ENCODE measurements at places on chromosomes 5 and 9. TPM values are rescaled to one million over a fixed set of nuclear protein-coding genes. Genes with fewer than 3 reads are reported as not detected.

CDH9 gene
- 0.20 TPM for polyA plus RNA-seq

BAAT gene
- 0.36 TPM for polyA plus RNA-seq

BICD2 gene
- 30.3 TPM for polyA plus RNA-seq

FAM200C gene
- polyA plus RNA-seq = 12.7 TPM

ANXA2R gene
- polyA plus RNA-seq = 0.75 TPM

C5orf58 gene
- polyA plus RNA-seq = not detected

GPR150 gene
- 0.11 TPM for polyA plus RNA-seq

PCDHA6 gene
- 0.17 TPM for polyA plus RNA-seq

SHISAL2B gene
- polyA plus RNA-seq = 0.77 TPM

PMPCA gene
- 37.9 TPM for polyA plus RNA-seq

FAM221B gene
- 0.07 TPM for polyA plus RNA-seq

LRRC19 gene
- not detected for polyA plus RNA-seq

TERT gene
- not detected for polyA plus RNA-seq

PCDHA10 gene
- 0.21 TPM for polyA plus RNA-seq

SLC4A9 gene
- not detected for polyA plus RNA-seq

ADAMTS19 gene
- polyA plus RNA-seq = 10.5 TPM

ANP32B gene
- polyA plus RNA-seq = 142 TPM

IFNK gene
- polyA plus RNA-seq = not detected

ADAMTSL1 gene
- 23.6 TPM for polyA plus RNA-seq

ZNF474 gene
- polyA plus RNA-seq = 0.81 TPM

SLC25A2 gene
- not detected for polyA plus RNA-seq

CNTNAP3B gene
- polyA plus RNA-seq = 5.2 TPM

NMUR2 gene
- 0.58 TPM for polyA plus RNA-seq

BTNL8 gene
- polyA plus RNA-seq = not detected

MXD3 gene
- polyA plus RNA-seq = 18.5 TPM

LNPEP gene
- 18.8 TPM for polyA plus RNA-seq

OTP gene
- polyA plus RNA-seq = not detected

SPAAR gene
- polyA plus RNA-seq = 1.8 TPM

LCN15 gene
- polyA plus RNA-seq = 0.20 TPM

IFNA21 gene
- polyA plus RNA-seq = not detected

PSAT1 gene
- polyA plus RNA-seq = 42.2 TPM

GTF2H2C gene
- polyA plus RNA-seq = 25.6 TPM

NRG2 gene
- polyA plus RNA-seq = not detected

KCNN2 gene
- 6.1 TPM for polyA plus RNA-seq

PIP5KL1 gene
- 3.1 TPM for polyA plus RNA-seq

GLRA1 gene
- polyA plus RNA-seq = not detected

RGP1 gene
- 15.1 TPM for polyA plus RNA-seq

FBP1 gene
- 0.42 TPM for polyA plus RNA-seq

DCTN3 gene
- 63.5 TPM for polyA plus RNA-seq

AFAP1L1 gene
- polyA plus RNA-seq = 110 TPM

MTRR gene
- polyA plus RNA-seq = 26.5 TPM

PLAC8L1 gene
- not detected for polyA plus RNA-seq

STC2 gene
- 4.8 TPM for polyA plus RNA-seq

FREM1 gene
- polyA plus RNA-seq = 31.1 TPM

EGFLAM gene
- polyA plus RNA-seq = 54.9 TPM

DAB2 gene
- polyA plus RNA-seq = not detected

CATSPER3 gene
- 0.81 TPM for polyA plus RNA-seq

RLN2 gene
- 1.4 TPM for polyA plus RNA-seq

TAF11L5 gene
- not detected for polyA plus RNA-seq

MFAP3 gene
- 31.9 TPM for polyA plus RNA-seq

SLC6A18 gene
- polyA plus RNA-seq = not detected

ALG2 gene
- 20.6 TPM for polyA plus RNA-seq

PKD2L2 gene
- polyA plus RNA-seq = 0.44 TPM

MEGF10 gene
- 36.3 TPM for polyA plus RNA-seq

GABRA1 gene
- 0.32 TPM for polyA plus RNA-seq

RNF208 gene
- 4.2 TPM for polyA plus RNA-seq

IL31RA gene
- polyA plus RNA-seq = 0.51 TPM

PCDHA7 gene
- 0.06 TPM for polyA plus RNA-seq

Measured in muscle of arm (tissue), 14 donors.